Cardiac muscle cell (in vitro differentiated cells and primary cell): ENCODE measurements at places on chromosomes 4 and X.

DNA sequence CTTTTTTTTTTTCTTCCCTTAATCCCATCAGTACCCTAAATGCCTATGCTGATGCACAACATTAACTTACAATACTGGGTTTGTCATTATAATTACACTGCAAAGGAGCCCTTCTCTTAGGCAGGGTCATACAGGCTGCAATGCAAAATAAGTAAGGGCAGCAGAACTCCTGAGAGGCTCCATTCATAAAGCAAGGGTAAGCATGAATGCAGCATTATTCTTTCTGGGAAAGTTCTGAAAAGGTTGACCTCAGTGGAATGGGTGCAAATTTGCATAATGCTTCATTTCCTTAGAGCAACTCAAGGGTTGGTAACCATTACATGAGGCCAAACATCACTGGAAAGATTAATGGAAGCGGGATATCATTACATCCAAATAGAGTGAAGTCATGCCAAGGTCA lies 789.2 kb downstream of the KLHL13 start:
- no peak for DNase-seq

DNA sequence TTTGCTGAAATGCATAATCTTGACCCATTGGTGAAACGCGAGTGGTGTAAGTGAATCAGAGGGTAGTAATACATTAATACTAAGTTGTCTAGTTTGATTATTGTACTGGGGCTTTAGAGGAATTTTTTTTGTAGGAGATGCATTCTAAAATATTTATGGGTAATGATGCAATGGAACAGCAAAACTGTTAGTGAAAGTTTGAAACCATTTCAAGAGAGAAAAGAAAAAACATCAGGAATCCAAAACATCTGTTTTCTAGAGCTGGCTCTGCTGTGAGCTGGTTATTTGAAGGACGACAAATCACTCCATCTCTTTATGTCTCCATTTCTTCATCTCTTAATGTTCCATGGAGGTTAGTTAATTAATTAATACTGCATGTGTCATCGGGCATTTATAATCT lies 351.9 kb upstream of the FAT1 start:
- no peak for DNase-seq

- peak; percentile 70 for DNase-seq
Observed at GRCh38 chr4:57037982-57038604, 59.4 kb downstream of the POLR2B start.

DNA sequence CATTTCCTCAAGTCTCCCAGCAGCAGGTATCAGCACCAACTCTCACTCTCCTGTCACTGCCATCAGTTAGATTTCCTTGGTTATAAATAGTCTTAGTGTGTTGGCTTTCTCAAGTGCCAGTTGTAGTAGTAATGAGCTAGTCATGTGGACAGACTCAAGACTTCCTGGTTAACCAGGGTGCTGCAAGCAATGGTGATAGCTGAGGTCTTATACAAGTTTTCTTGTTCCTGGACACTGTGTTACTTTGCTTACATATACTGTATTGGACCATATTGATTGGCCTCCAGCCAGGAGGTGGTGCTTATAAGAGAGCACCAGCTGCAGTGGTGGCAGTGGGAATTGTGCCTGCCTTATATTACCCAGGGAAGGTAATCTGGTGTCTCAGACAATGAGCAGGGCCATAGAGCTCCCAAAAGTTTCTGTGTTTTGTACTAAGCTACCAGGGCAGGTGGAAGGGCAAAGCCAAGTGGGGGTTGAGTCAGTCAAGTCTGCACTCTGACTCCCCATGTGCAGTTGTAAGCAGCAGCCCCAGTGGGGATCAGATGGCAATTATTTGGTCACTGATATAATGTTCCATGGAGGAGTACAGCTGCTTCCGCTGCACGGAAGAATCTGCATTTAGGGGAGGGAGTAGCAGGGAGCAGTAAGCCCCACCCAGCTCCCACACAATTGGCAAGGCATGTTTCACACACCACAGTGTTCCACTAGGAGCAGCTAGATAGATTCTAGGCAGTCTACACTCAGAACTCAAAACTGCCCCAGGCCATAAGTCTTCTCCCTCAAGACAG lies 24.1 kb upstream of the ZDHHC15 start:
- no peak for DNase-seq

- DNase-seq: no peak
Observed at GRCh38 chr4:159540038-159540437, 437.2 kb downstream of the RAPGEF2 start.

- DNase-seq: no peak
Observed at GRCh38 chr4:119626943-119627266, 1.7 kb downstream of the PDE5A start.
